Cardiac septum (tissue), 1 donor: ENCODE measurements at places on chromosomes 4 and X. TPM values are rescaled to one million over a fixed set of nuclear protein-coding genes. Genes with fewer than 3 reads are reported as not detected.

- DNase-seq = no peak
Measured at GRCh38 chr4:24032371-24032989, 142.6 kb upstream of the PPARGC1A start.

GRCh38 chr4:76108467-76109181 lies 34.1 kb downstream of the ART3 start:
- no peak for DNase-seq

PCYT1B gene
- total RNA-seq = 0.27 TPM

SUPT20HL1 gene
- not detected for total RNA-seq

HDX gene
- total RNA-seq = 2.0 TPM

- DNase-seq = peak; percentile 92
Measured at GRCh38 chr4:6716018-6716911, at the start of gene BLOC1S4. Gene BLOC1S4, plus strand, starts transcription at chr4:6716174. Its CDS starts 36 bp downstream, at chr4:6716210.

DNA sequence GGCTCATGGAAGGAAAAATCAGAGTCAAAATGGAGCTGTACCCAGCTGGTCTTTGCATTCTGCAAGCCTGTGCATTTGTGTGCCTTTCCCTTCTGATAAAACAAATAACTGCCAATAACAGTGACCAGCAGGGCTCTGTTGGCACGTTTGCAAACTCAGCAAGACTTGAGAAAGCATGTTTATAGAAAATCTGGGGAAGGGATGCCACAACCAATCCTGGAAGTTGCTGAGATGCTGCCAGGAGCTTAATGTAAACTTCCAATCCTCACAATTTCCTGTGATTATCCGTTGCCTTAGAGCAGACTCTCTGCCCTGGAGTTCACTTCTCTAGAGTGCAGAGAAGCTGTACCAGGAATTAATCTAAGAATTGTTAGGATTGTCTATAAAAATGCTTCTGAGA lies 6.9 kb upstream of the ANXA3 start:
- DNase-seq = no peak

- DNase-seq = peak; percentile 77
Measured at GRCh38 chrX:74422576-74423288, 1.4 kb downstream of the SLC16A2 start.

GRCh38 chrX:47091149-47091775 lies 13.0 kb downstream of the RGN start:
- DNase-seq = no peak

DNA sequence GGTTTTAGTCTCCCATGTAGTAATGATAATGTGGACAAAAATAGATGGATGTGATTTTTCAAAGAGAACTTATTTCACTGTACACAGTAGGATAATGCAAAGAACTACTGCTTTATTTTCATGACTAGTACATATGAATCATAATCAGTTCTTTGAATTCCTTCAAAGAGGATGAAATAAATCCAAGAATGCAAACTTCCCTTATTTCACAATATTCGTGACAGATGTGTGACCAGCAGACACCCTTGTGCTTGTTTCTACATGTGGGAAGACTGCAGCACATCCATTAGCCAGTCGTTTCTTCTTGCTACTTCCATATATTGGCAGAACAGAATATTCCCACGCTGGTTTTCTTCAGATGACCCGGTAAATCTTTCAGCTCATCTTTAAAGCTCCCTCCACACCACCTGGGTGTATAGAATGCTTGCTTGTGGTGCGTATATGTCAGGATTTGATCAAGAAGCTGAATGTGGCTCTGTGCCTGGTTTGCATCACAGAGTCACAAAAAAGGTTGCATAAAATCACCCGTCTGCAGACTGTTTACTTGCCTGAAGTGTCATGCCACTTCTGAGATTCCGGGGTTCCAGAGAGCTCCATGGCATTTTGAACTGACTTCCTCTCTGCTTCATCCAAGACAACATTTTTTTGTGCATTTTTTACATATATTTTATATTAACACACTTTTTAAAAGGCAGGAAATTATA lies 47.7 kb upstream of the FAT4 start:
- no peak for DNase-seq

- DNase-seq = no peak
Measured at GRCh38 chr4:168864821-168865541, 145.1 kb downstream of the CBR4 start.

DNA sequence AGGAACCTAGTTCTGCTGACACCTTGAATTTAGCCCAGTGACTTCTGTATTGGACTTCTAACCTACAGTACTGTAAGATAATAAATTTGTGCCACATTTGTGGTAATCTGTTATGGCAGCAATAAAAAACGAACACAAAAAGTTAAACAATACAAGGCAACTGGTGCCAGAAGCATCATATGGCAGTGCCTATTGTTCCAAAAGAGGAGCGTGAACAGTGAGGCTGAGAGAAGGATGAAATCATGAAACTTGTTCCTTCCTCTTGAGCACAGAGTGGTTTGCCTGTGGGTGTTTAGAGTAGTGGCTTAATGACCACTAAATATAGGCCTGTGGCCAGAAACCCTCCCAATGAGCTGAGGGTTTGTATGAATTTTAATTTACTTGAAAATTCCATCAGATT lies 69.7 kb upstream of the PGRMC2 start:
- DNase-seq = no peak

DNA sequence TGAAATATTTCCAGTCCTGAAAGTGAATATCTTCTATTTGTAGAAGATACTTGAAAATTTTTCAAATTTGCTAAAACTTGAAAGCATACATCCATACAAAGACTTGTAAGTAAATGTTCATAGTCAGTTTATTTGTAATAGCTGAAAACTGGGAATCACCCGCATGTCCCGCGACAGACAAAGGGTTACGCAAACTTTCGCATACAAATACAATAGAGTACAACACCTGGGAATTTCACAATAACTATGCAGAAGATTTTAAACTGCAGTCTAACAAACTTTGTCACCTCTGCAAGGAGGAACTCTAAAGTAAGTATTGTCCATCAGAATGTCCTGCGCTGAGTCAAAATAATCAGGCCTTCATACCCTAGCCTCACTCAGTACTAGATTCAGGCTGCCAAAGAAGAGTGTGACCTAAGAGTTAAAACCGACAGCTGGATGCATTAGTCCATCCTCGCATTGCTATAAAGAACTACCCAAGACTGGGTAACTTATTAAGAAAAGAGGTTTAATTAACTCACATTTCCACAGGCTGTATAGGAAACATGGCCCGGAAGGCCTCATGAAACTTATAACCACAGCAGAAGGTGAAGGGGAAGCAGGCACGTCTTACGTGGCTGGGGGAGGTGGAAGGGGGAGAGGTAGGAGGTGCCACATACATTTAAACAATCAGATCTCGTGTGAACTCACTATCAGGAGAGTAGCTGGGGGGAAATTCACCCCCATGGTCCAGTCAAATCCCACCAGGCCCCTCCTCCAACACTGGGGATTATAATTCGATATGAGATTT lies 60.4 kb downstream of the MMRN1 start:
- DNase-seq = no peak

DNA sequence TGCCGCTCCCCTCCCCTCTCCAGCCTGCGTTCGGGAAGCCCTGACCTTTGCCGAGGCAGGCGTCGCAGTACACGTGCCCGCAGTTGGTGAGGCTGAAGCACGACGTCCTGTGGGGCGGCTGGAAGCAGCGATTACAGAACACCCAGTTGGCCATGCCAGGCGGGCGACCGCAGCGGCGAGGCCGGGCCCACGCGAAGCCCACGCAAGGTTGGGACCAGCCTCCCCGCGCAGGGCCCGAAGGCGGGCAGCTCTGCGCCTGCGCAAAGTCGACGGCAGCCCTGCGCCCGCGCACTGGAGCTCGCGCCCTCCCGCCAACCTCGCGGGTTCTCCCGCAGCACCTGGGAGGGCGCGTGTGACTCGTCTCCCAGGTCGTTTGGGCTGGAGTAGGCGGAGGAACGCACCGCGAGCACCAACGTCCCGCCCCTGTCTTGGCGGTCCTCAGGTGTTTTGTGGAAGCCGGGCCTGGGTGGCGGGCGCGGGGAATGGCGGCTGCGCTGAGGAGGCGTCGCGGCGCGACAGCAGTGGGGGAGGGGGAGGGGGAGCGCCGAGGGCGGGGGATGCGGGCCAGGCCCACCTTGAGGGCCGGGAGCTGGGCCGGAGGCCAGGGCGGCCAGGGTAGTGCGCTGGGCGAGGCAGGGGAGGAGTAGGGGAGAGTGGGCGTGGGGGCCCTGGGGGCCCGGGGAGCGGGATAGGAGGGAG lies at the start of gene RNF212:
Gene RNF212 (minus strand): TSS at position 254 of the 699 bp plus-strand sequence. CDS start 100 bp downstream, at position 154.
- no peak for DNase-seq

NPNT gene
- total RNA-seq = 11.1 TPM

GRCh38 chr4:88104902-88105610 lies 53.4 kb downstream of the ABCG2 start:
- no peak for DNase-seq

- no peak for DNase-seq
Measured at GRCh38 chrX:49106930-49107329, 16.6 kb downstream of the GPKOW start.

SLC4A4 gene
- total RNA-seq = 22.0 TPM

DNA sequence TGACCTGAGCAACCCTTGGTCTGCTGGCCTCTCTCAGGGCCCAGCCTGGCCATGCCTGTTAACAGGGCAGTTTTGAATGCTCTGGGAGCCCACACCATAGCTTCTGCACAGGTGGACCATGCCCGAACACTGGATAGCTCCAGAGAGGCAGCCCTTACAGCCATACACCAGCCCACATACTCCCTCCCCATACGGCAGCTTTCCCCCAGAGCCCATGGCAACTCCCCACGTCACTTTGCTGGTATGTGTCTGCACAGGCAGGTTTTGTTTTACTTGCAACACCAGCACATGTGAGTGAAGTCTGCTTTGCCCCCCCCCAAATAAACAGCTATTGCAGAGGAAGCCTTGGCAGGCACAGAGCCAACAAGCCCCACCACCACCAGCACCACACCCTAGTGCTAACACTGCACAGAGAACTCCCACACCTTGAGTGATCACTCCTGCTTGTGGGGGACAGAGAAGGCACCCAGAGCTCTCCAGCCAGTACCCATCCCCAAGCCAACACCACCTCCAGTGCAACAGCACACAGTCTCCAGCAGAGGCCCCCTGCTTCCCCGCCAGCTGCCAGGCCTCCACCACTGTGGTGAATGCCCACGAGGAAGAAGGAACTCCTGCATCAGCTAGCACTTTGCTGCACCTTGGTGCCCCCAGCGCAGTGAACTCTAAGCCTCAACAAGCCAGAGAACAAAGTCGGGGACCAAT lies 87.3 kb downstream of the STPG2 start:
- DNase-seq = no peak

SULT1B1 gene
- total RNA-seq = 0.59 TPM

SSX2 gene
- not detected for total RNA-seq

- DNase-seq = no peak
Measured at GRCh38 chr4:140251571-140251970, 97.6 kb upstream of the MAML3 start.

GRCh38 chr4:1493540-1494287 lies 87.5 kb upstream of the NKX1-1 start:
- DNase-seq = peak; percentile 47

DNA sequence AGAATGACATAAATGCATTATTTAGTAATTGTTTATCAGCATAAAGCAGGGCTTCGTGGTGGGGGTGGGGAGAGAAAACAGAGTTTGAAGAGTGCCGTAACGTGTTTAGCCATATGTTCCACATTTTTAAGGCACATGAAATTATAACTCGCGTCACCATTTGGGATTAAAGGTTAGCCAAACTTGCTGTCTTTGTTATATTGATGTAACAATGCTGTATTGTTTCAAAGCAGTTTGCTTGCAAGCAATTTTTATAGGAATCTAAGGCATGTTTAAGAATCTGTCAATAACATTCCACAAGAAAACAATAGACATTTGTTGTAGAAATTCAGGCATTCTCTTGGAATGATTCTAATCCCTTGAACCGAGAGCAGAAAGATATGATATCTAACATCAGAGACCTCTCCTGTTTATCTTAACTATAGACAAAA lies 78.3 kb downstream of the CLDN22 start:
- DNase-seq = no peak

DNA sequence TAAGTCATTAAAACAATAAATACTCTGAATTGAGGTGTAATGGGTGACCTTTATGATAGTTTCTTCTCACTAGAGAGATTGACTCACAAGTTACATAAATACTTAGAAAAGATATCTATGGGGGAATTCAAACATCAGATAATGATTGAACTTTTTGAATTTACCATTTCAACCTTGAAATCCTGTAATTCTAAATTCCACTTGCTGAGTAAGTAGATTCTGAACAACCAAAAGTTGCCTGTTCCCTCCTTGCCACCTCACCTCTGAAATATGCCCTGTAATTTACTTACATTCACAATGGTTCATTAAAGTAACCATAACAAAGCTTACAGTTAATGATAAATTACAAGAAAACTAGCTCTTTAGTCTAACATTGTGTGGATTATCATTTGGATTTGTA lies 43.3 kb upstream of the SLC39A8 start:
- DNase-seq = no peak

DNA sequence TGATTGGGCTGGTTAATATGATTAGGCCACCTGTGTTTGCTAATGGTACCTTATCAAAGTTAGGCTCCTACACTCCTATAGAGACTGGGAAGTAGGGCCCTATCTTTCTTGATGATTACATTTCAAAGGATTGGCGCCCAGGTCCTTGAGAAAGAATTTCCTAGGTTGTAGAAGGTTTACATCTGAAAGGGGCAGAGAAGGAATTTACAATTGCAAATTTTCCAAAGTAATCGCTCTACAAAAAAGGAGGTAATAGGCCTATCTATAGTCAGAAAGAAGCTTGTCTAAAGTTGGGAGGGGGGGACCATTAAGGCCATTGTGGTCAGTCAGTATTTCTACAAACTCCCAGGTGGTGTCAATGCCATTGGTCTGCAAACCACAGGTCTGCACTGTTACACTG lies 638.4 kb downstream of the IL1RAPL1 start:
- no peak for DNase-seq

GRCh38 chrX:138995458-138995857 lies 283.9 kb upstream of the FGF13 start:
- no peak for DNase-seq
